Hematopoietic multipotent progenitor cell treated with erythropoietin and hydrocortisone succinate and interleukin-3 and kit ligand, for 15 days (in vitro differentiated cells): ENCODE measurements at places on chromosomes 6 and 20.

DNA sequence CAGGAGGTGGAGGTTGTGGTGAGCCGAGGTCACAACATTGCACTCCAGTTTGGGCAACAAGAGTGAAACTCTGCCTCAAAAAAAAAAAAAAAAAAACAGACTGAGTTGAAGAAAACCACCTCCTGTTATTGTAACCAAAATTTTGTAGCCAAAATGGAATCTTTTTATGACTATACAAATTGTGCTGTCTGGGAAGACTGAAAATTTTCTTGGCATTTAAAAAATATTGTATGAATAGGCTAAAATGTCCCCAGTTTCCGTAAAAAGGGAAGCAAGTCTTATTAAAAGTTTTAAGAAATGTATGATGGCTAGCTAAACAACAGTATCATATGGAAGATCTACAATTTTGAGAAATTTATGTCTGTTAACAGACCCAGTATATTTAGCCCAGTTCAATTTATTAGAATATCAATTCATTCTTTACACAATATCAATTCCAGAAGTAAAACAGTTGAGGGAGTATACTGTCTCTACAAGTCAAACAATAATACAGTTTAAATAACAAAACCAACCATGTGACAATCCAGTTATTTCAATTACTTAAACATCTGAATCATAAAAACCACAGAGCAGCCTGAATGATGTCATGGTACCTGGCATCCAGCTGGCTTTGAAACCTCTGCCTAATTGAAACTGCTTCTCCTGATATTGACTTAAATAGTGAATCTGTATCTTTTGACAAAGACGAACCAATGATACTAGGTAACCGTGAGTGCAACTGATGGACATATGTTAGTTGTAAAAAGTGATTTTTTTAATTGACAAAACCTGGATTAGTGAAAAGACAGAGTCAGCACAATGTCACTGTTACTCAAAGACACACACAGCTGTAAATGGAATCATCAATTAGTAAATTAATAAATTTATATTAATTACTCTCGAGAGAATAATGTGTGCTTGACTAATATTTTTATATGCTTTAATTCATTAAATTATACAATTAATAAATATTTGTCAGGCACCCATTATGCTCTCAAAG lies 166.6 kb upstream of the MARCKS start:
- no peak for DNase-seq

DNA sequence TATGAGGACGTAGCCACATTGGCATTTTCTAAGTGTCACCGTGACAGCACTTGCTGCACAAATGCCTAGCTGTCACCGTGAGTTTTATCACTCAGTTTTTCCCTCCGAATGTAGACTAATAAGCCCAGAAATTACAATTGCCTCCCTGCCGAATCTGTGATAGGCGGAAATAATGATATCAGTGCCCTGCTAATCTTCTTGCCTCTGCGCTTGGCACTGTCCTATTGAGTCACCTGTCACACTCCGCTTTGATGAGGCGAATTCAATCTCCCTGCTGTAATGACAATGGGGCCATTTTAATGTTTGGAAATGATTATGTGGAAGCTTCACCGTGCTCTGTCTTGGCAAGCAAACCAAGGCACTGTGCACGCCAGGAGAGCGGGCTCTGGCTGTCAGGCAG lies 112.8 kb downstream of the LINC00237 start:
- no peak for DNase-seq

DNA sequence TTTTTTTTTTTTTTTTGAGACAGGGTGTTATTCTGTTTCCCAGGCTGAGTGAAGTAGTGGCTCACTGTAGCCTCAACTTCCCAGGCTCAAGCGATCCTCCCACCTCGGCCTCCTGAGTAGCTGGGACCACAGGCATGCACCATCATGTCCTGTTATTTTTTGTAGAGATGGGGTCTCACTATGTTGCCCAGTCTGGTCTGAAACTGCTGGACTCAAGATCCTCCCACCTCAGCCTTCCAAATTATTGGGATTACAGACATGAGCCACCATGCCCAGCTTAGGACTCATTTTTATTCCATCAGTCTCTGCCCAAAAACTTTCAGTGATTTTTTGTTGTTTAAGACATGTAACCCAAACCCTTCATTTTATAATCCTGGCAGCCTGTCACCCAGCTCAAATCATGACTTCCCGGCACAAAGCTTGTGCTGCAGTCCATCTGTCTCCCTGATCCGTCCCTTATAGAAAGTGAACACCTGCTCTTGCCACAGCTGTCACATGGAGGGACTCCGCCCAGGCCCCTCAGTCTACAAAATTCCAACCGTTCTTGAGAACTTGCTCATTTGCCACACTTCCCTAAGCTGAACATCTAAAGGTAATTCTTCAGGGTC lies 183.9 kb upstream of the JARID2 start:
- DNase-seq = no peak

DNA sequence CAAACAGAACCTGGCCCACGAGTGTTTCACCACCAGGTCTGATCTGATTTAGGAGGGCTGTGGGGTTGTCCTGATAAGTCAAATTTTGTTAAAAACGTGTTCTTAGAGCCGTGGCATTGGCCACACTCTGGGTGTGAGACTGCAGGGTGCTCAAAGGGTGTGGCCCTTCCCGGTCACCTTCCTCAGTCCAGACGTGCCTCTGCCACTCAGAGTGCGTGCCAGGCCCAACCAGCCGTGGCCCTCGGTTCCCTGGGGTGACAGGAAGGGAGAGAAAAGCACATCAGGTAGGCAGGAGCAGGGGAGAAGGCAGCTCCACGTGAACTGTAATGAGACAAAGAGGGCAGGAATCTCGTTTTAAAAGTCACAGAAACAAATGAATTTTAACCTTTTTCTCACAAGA lies 115.4 kb downstream of the FAM120B start:
- DNase-seq = no peak

GRCh38 chr20:16490696-16491095 lies 82.6 kb downstream of the KIF16B start:
- no peak for DNase-seq

- no peak for DNase-seq
Observed at GRCh38 chr6:11214084-11214833, 18.2 kb downstream of the NEDD9 start.

- no peak for DNase-seq
Observed at GRCh38 chr6:88865275-88865674, 98.1 kb downstream of the RNGTT start.

GRCh38 chr6:7604506-7604905 lies 14.5 kb downstream of the SNRNP48 start:
- no peak for DNase-seq

- no peak for DNase-seq
Observed at GRCh38 chr20:5656126-5656525, 94.1 kb upstream of the SHLD1 start.

- no peak for DNase-seq
Observed at GRCh38 chr6:66556936-66557335, 849.9 kb upstream of the EYS start.

GRCh38 chr20:37480919-37481318 lies 40.1 kb upstream of the NNAT start:
- no peak for DNase-seq
